Lung (tissue), 17 donors: ENCODE measurements at places on chromosomes 16 and 17. TPM values are rescaled to one million over a fixed set of nuclear protein-coding genes. Genes with fewer than 3 reads are reported as not detected.

DNA sequence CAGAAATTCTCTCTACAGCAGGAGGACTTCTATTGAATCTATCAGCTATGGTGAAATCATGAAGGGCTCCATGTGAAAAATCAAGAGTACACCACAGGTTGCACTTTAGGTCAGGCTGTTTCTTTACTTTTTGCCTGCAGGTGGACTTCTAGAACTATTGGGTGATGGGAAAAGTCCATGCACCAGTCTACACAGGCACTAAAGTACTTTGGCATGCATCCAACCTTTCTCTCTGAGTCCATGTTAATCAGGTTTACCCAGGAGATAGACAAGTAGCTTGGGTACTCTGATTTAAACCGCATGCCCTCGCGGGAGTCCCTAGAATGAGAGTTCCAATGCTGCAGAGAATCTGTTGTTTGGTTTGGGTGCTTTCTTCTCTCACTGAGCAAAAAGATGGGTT lies 9.1 kb upstream of the ANKFN1 start:
- DNase-seq: no peak
- H3K27me3 ChIP-seq: no peaks in the 10 kb centered on the region
- no peak overlapping the region for H3K4me3 ChIP-seq

- no peaks in the 10 kb centered on the region for H3K27me3 ChIP-seq
- no peaks in the 10 kb centered on the region for H3K36me3 ChIP-seq
- no peak overlapping the region for H3K27ac ChIP-seq
These were observed 61.3 kb downstream of the CDRT4 start for GRCh38 chr17:15406081-15406480.

- no peak overlapping the region for H3K4me3 ChIP-seq
- H3K4me1 ChIP-seq: no peaks in the 10 kb centered on the region
- no peaks in the 10 kb centered on the region for H3K27me3 ChIP-seq
- no peak overlapping the region for H3K27ac ChIP-seq
- DNase-seq: no peak
These were observed 35.9 kb upstream of the ZNF469 start for GRCh38 chr16:88346680-88347505.

DNA sequence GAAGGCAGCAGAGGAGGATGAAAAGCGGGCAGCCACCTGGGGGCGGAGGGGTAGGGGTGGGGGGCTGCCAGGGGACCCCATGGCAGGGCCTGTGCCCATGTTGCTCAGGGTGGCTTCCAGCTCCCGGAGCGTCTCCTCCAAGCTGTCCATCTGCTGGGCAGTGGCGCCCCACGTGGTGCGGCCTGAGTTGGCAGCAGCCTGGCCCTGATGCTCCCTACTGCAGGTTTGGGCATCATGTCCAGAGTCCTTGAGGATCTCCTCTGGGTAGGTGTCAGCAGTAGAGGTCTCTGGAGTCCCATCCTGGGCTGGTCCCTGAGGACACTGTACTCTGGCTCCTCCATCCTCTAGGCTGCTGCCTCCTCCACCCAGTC lies 60.9 kb downstream of the SRCIN1 start:
- H3K4me1 ChIP-seq: no peaks in the 10 kb centered on the region

- no peaks in the 10 kb centered on the region for H3K4me1 ChIP-seq
- no peak for DNase-seq
- H3K4me3 ChIP-seq: no peak overlapping the region
These were observed 31.7 kb downstream of the CRISPLD2 start for GRCh38 chr16:84851192-84852127.

DNA sequence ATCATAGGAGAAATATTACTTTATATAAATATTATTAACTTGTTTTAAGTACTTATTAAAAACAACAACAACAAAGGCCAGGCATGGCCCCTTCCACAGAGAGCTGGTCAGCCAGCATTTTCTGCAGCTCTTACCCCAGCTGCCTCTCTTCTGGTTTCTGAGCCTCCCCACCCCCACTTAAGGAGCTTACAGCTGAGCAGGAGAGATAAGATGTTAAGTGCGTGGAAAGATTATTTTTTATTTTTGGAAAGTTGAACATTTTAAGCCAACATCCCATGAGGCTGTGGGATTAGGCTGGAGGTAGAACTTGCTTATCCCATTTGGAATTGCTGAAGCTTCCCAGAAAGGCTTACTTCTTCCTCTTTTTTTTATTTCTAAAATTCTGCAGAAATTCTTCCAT lies 401.2 kb downstream of the SEC14L1 start:
- H3K4me3 ChIP-seq: no peak overlapping the region
- no peaks in the 10 kb centered on the region for H3K36me3 ChIP-seq
- DNase-seq: peak; percentile 89
- peaks cover 13% of the 10 kb centered on the region for H3K4me1 ChIP-seq
- H3K27ac ChIP-seq: peak overlapping the region; percentile 11

DNA sequence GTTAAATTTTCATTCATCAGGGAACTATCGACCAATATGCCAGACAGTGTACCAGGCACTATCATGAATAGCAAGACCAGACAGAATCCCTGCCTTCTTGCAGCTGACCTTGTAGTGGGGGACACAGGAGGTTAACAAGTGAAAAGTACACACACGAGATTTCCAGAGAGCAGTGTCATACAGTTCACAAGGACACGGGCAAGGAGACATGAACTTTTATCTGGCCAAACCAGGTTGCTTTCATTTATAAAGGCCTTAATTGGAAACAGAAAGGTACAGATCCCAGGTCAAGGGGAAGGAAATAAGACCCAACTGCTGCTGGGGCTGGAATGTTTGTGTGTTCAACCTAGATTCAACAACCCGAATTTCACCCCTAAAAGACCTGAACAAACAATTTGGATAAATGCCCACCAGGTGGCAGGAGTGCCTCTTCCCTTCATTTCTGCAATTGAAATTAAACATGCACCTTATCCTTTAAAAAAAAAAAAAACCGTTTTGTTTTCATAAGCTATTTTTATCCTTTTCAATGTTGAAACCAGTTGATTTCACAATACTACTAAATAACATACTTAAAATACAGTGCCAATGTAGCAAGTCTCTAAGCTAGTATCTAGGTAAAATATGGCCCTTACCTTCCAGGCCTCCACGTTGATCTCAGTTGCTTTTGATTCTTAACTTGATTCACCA lies 65.9 kb downstream of the EMP2 start:
- peak; percentile 37 for DNase-seq
- no peaks in the 10 kb centered on the region for H3K4me1 ChIP-seq
- H3K27me3 ChIP-seq: no peaks in the 10 kb centered on the region
- no peaks in the 10 kb centered on the region for H3K36me3 ChIP-seq

GRCh38 chr17:81212365-81212764 lies 10.4 kb downstream of the CEP131 start:
- H3K27me3 ChIP-seq: no peaks in the 10 kb centered on the region
- H3K36me3 ChIP-seq: no peaks in the 10 kb centered on the region
- H3K4me3 ChIP-seq: no peak overlapping the region
- no peaks in the 10 kb centered on the region for H3K4me1 ChIP-seq
- no peak for DNase-seq
- no peak overlapping the region for H3K27ac ChIP-seq

DNA sequence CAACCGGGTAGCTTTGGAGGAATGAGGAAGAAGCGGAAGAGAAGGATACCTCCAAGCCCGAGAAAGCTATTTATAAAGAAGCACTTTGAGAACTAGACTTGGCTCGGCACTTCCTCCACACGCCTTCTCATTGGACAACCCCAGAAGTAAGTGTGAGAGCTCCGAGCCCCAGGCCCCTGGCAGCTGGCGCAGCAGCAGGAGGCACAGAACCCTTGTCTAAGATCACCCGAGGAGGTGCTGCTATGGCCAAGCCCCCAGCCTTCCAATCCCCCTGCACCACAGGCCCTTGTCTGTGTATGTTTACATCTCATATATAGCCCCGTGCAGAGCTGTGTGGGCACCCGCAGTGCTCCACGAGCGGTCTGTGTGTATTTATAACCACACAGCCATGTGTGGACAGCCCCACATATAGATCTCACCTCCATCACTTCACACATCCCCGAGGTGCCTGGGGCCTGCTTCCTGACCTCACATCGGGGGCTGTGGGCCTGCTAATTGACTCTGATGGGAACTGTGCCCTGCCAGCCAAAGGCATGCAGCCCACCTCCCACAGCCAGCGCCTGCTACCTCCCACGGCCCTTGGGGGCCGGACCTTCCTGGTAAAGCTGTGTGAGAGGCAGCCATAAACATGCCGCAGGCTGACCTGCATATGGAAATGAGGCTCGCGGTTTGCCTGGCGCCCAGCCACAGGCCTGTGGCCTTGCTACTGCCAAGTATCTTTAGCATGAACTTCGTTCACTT lies 96.1 kb downstream of the C17orf67 start:
- H3K27me3 ChIP-seq: no peaks in the 10 kb centered on the region
- no peak overlapping the region for H3K27ac ChIP-seq
- H3K4me3 ChIP-seq: no peak overlapping the region
- H3K36me3 ChIP-seq: no peaks in the 10 kb centered on the region
- DNase-seq: peak; percentile 72

DNA sequence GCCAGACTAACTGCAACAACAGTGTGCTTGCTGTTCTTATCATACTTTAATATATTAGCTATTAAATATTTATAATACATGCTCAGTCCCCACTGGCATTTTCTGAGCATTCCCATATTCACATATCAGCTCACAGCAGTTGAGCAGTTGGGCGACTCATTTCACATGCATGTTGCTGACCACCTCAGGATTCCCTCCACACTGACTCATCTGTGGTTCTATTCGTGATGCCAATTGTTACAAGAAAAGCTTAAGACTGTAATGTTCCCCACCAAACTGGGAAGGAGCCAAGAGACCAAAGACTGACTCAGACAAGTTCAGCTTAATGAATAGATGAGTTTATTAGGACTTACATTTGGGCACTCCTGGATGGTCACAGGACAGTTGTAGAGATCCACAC lies 100.3 kb upstream of the KIF2B start:
- DNase-seq: no peak
- no peaks in the 10 kb centered on the region for H3K36me3 ChIP-seq
- no peak overlapping the region for H3K4me3 ChIP-seq
- H3K27me3 ChIP-seq: no peaks in the 10 kb centered on the region
- no peak overlapping the region for H3K27ac ChIP-seq
- no peaks in the 10 kb centered on the region for H3K4me1 ChIP-seq

- no peaks in the 10 kb centered on the region for H3K27me3 ChIP-seq
- no peak overlapping the region for H3K4me3 ChIP-seq
- H3K36me3 ChIP-seq: no peaks in the 10 kb centered on the region
- no peak overlapping the region for H3K27ac ChIP-seq
- DNase-seq: no peak
These were observed 92.9 kb downstream of the IRF8 start for GRCh38 chr16:85991856-85992255.

GRCh38 chr17:32158870-32159585 lies 16.7 kb downstream of the RHOT1 start:
- H3K4me3 ChIP-seq: no peak overlapping the region
- DNase-seq: no peak
- no peaks in the 10 kb centered on the region for H3K27me3 ChIP-seq
- H3K27ac ChIP-seq: no peak overlapping the region

- no peak for DNase-seq
- no peak overlapping the region for H3K4me3 ChIP-seq
- H3K27ac ChIP-seq: no peak overlapping the region
These were observed 265.9 kb downstream of the SLC39A11 start for GRCh38 chr17:72826602-72827001.

DNA sequence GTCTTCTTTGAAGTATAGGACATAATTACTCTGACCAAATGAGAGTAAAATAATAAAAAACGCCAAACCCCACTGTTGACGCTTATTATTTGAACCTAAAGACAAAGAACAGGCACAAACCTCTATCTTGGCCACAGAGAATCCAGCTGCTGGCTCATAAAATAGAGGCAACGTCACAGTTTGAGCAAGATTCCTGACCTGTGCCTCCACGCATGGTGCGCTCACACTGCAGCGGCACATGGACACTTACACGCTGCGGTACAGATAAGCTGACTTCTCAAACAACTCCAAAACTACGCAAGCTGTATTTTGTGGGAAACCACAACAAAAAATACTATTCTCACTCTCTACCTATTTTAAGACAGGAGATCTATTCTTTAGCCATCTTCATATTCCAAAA lies 38.8 kb upstream of the TRAP1 start:
- peaks cover 35% of the 10 kb centered on the region for H3K36me3 ChIP-seq
- no peaks in the 10 kb centered on the region for H3K27me3 ChIP-seq
- no peaks in the 10 kb centered on the region for H3K4me1 ChIP-seq
- no peak for DNase-seq
- no peak overlapping the region for H3K27ac ChIP-seq

GRCh38 chr17:78226759-78227454 lies 4.5 kb upstream of the TMEM235 start:
- no peaks in the 10 kb centered on the region for H3K4me1 ChIP-seq
- peaks cover 17% of the 10 kb centered on the region for H3K27me3 ChIP-seq
- peak overlapping the region; percentile 15 for H3K27ac ChIP-seq
- no peak for DNase-seq

DNA sequence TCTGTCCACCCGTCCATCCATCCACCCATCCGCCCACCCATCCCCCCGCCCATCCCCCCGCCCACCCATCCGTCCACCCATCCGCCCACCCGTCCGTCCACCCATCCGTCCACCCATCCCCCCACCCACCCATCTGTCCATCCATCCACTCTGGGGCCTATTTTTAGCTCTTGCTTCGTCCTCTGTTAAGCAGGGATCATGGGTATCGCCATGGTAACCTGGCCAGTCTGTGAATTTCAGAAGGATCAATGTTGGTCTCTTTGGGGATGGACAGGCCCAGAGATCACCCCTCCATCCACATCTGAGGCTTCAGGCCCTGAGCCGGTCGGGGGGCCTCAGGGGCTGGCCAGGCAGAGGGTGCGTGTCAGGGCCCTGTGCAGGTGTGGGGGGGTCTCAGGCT lies 15.2 kb upstream of the DPEP1 start:
- DNase-seq: no peak
- no peak overlapping the region for H3K27ac ChIP-seq
- H3K4me3 ChIP-seq: no peak overlapping the region

DNA sequence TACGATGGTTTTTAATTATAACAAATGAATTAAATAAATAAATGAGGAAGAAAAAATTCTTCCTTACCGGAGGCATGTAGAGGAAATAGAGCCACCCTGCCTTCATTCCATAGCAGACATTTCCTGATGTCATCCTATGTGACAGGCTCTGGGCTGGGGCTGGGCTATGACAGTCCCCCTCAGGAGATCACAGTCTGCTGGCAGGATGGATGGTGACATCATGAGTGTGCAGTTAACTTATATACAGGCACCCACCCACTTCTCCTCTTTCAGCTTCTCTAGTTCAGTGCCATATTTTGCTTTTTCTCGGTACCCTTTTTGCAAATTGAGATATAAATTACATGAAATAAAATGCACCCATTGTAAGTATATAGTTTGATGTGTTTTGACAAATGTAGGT lies 6.4 kb upstream of the CMTM3 start:
- H3K36me3 ChIP-seq: no peaks in the 10 kb centered on the region
- no peaks in the 10 kb centered on the region for H3K27me3 ChIP-seq
- no peak overlapping the region for H3K27ac ChIP-seq

GRCh38 chr16:67000384-67001351 lies 12.3 kb downstream of the CES4A start:
- peak; percentile 51 for DNase-seq
- H3K36me3 ChIP-seq: no peaks in the 10 kb centered on the region
- H3K4me3 ChIP-seq: peak overlapping the region; percentile 40
- peak overlapping the region; percentile 81 for H3K27ac ChIP-seq

TBC1D3I gene
- total RNA-seq: not detected

SP6 gene
- 4.5 TPM for total RNA-seq

KRT222 gene
- total RNA-seq: 0.18 TPM

TBX4 gene
- 28.7 TPM for total RNA-seq

DPEP1 gene
- total RNA-seq: 1.3 TPM

DDX28 gene
- total RNA-seq: 12.5 TPM

PRDM7 gene
- not detected for total RNA-seq

SLFN13 gene
- total RNA-seq: 39.1 TPM

CES5A gene
- total RNA-seq: not detected
